AG08395 (cell line): ENCODE measurements at places on chromosomes 2 and 18.

DNA sequence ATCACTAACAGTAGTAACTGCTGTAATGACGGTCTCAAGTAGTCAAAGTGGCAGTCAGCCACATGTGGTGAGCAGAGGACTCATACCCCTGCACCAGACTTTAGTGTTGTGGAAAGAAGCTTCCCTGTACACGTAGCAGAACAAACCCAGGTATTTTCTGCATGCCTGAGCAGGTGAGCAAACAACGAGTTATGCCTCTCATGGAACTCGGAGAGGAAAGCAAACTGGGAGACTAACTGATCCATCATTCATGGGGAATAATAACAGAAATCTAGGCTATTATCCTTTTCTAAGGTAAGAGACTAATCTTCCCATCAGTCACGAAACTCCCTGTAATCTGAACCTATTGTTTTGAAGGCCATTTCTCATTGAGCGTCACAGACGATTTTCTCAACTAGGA lies 1495.2 kb upstream of the NXPH2 start:
- no peak for DNase-seq

DNA sequence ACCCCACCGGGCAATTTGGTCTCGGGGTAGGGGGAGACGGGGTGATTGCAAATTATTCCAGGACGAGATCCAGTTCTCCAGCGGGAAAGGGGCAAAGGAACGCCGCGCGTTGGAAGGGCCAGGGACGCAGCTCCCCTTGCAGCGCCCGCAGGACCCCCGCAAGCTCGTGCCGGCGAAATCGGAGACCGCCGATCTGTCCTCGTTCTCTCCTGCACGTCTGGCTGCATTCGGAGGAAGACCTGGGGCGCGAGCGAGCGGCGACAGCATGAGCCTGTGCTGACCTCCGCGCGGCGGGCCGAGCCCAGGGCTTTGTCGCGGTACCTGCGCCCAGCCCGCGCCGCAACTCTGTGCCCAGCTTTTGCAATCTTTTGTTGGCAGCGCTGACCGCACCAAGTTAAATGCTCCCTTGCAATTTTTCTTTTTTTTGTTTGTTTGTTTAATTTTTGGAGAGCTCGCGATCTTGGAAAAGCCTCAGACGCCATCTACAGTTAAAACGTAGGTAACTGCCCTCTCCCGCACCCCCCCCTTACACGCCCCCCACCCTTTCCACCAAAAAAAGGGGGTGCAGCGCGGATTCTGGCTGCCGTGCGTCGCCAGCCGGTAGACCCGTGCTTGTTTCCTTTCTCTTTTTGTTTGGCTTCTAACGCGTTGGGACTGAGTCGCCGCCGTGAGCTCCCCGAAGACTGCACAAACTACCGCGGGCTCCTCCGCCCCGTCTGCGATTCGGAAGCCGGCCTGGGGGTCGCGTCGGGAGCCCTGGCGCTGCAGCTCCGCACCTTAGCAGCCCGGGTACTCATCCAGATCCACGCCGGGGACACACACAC lies 667 bp downstream of the TRIB2 start:
- peak; percentile 42 for DNase-seq

DNA sequence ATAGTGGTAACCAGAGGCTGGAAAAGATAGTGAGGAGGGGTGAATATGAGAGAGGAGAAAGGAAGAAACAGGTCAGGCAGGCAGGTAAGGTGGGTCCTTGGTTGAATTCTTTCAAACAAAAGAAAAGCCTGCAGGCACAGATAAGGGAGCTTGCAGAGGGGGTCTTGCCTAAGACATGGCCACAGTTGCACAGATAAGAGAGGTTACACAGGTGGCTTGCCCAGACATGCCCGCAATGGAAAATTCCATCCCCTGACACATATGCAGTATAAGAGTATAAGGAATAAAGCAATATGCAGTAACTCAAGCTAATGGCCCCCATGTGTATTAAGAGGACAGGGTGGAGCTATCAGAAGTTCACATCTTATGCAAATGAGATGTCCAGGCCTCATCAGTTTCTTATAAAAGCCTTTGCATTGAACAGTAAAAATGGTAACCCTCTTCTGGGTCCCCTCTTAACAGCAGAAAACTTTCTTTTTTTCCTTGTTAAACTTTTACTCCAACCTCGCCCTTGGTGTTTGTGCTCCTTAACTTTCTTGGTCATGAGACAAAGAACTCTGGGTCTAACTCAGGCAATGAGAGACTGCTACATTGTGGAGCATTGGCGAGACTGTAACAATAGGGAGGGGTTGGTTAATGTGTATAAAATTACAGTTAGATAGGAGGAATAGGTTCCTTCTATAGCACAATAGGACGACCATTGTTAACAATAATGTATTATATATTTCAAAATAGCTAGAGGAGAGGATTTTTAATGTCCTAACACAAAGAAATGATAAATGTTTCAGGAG lies 764.6 kb downstream of the TSN start:
- DNase-seq, result no peak

- DNase-seq, result no peak
Observed at GRCh38 chr2:120244656-120245519, 7.8 kb upstream of the RALB start.

GRCh38 chr2:8549273-8549922 lies 132.5 kb upstream of the ID2 start:
- DNase-seq, result no peak

DNA sequence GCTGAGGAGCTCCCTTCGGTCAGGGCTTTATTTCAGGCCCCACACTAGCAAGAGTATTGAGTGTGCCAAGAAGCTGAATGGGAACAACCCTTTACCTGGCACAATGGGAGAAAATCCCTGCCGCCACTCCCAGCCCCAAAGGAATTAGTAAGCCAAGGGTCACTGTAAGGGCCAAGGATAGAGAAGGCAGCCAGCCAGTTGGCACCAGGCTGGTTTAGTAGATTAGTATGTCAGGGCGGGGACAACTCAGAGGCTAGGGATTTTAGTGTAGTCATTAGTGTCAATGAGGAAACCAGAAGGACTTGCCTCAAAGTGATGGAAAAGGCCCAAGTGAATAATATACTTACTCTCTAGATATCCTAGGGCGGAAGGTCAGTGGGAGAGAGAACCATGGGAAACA lies 34.9 kb upstream of the CYP26B1 start:
- DNase-seq, result no peak

- no peak for DNase-seq
Observed at GRCh38 chr2:36404754-36405153, 49.2 kb downstream of the CRIM1 start.

- DNase-seq, result peak; percentile 40
Observed at GRCh38 chr18:6624661-6625311, 104.7 kb upstream of the ARHGAP28 start.

- no peak for DNase-seq
Observed at GRCh38 chr18:49487711-49488310, 777 bp upstream of the C18orf32 start.

DNA sequence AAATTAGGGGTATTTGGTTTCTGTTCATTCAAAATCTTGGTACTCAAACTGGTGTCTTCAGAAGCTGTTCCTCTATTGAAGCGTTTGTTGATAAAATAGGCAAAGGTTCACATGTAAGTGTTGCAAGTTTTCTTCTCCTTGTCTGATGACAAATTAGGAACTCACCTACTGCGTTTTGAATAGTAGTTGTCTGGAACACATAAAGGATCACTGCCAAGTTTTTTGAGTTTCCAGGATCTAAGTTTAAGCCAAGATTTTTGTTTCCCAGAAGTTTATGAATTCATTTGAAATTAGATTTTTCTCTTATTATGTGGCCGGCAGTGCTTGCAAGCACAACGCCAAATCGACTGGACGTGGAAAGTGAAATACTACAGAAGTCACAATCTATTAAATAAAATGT lies 85.4 kb downstream of the ARHGEF33 start:
- no peak for DNase-seq
